Activated T-cell treated with anti-CD3 and anti-CD28 coated beads for 4 hours (primary cell): ENCODE measurements at places on chromosomes 2 and 18.

- DNase-seq, result no peak
Measured at GRCh38 chr18:39238981-39239660, 1673.5 kb upstream of the CELF4 start.

- no peak for DNase-seq
Measured at GRCh38 chr2:10375570-10376281, 72.4 kb downstream of the ODC1 start.

DNA sequence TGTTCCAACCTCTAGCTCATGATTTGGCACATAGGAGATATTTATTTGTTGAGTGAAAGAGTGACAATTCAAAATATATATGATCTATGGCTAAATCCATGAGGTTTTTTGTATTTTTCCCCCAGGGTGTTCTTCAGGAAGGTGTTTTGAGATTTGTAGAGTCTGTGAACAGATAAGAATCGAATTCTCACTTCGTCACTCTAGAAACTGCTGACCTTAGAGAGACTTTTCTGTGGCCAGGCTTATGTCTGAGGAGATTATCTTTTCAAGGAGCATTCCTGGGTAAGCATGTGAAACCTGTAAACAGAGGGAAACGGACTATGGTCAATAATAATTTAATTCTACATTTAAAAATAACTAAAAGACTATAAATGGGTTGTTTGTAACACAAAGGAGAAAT, 849 bp upstream of the ITGB6 start:
- no peak for DNase-seq

GRCh38 chr2:55862246-55862645, 61.3 kb downstream of the EFEMP1 start:
- DNase-seq, result no peak

GRCh38 chr2:130814931-130815680, 21.6 kb upstream of the ARHGEF4 start:
- no peak for DNase-seq

GRCh38 chr2:74863802-74864248, 29.9 kb downstream of the HK2 start:
- DNase-seq, result no peak

GRCh38 chr2:43218155-43218701, 8.2 kb downstream of the ZFP36L2 start:
- no peak for DNase-seq

- DNase-seq, result no peak
Measured at GRCh38 chr2:30899516-30900054, 92.3 kb upstream of the CAPN13 start.

- DNase-seq, result no peak
Measured at GRCh38 chr18:23448291-23448690, 4.8 kb upstream of the RIOK3 start.

- no peak for DNase-seq
Measured at GRCh38 chr2:9744256-9745004, 98.8 kb upstream of the TAF1B start.

DNA sequence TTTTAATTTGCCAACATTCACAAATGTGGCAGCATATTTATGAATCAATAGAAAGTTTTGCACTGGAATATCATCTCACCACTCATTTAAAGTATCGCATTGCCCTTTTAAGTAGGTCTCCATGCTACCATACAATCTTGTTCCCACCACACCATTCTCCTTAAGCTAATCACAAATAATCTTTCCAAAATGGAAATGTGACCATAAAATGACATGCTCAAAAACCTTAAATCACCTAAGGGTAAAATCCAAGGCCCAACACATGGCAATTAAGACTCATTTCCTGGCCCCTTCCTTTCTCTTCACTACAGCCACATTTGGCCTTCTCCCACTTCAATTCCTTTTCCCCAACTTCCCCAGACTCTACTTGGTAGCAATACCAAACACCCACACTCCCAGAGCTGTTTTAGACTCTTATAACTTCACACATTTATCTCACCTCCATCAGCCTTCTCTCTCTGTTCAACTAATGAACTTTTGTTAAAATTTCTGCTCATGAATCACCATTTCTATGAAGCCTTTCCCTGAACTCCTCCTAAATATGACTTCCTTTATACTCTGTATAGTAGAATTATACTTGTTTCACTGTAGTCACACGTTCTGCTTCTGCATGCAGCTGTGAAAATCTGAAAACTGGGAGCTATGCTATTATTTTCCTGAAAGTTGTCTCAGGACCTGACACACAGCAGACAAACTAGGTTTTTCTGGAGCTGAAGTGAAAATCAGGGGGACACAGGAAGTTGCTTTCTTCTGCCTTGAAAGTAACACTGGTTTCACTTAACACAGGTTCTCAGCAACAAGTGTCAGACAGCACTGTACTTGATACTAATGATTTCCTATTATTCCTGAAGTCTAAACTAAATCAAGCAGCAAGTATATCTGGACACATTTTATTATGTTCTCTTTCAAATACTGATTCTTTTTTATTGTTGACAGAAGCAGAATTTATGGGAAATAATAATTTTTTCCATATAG, 303.9 kb downstream of the ZEB2 start:
- DNase-seq, result no peak

GRCh38 chr2:173415431-173416381, 61.0 kb downstream of the CDCA7 start:
- no peak for DNase-seq

DNA sequence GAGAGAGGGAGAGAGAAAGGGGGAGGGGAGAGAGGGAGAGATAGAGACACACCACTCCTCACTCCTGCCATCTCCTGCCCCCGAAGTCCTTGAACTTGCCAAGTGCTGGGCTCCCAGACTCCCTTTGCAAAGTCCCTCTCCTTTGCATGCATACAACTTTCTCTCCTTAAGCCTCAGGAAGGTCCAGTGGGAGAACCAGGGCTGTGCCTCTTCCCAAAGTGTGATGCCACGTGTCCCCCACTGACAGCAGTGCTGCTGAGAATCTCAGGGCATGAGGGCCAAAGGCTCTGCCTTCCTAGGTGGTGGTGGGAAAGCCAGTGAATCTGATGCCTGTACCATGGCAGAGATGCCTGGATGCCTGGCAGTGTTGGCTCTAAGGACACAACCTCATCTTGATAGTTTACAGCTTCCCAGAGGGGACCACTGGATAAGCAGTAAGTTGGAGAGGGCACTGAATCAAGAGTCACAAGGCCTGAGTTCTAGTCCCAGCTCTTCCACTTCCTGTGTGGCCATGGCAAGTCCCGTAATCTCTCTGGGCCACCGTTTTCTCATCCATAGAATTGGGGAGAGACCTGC, 103.4 kb downstream of the CLIP4 start:
- DNase-seq, result no peak

DNA sequence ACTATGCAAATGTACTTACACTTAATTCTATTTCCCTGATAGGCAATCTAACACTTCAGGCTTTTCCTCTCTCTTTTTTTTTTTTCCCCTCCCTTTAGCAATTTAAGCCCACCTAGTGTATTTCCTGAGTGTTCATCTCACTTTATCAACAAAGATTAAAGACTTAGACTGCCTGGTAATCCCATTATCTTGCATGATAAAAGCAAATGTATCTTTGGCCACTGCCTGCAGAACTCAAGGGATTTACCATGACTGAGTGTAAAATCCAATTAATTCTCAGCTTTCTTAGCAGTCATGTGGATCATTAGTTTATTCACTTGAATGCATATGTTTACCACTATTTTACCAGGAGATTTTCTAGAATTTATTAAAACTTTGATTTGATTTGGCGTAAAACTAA, 1102.2 kb upstream of the GYPC start:
- DNase-seq, result no peak

DNA sequence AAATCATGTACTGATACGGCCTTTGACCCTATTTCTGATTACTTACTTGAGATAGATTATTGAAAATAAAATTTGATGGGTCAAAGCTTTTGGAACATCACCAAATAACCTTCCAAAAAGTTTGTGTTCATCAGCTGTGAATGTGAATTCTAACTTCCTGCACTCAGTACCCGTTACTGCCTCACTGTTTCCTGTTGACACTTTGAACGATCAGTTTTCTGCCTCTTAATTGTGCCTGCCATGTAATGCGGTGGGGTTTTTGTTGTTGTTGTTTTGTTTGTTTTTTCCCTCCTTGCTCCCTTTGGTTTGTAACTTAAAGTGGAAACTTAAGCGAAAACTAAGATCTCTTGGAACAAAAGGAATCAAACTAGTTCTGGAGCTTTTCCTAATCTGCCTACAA, 18.9 kb downstream of the ATG16L1 start:
- DNase-seq, result no peak

DNA sequence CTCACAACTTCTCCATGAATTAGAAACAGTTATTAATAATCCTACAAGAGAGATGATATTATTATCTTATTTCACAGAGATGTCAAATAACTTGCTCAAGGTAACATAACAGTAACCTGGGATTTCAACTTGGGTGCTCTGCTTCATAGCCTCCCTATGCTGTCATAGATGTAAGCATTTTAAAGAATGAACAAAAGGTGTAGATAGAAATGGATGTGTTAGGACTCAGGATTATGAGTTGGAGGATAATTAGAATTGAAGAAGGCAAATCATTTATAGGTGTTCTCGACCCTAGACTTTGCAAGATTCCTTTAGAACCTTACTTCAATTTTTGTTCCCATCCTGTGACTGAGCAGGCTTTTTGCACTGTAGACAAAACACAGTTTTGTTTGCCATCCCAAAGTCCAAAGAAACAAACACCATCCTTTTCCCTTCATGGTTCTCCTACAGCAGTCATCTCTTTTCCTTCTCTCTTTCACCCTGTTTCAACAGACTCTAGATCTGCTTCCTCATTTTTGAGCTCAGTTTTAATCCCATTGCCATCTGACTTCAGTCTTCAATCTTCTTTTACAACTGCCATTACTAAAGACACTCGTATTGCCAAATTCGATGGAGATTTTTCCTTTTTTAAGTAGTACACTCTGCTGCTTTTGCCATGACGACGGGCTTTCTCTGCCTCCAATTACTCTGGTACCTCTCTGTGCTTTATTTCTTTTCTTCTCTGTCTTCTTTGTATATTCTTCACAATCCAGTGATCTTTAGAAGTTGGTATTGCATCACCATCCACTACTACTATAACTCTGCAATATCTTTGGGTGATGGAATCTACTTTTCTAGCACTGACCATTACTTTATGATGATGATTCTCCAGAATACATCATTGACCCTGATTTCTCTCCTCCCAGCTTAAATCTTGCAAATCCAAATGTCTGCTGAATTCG, 4.5 kb downstream of the HNMT start:
- DNase-seq, result no peak

DNA sequence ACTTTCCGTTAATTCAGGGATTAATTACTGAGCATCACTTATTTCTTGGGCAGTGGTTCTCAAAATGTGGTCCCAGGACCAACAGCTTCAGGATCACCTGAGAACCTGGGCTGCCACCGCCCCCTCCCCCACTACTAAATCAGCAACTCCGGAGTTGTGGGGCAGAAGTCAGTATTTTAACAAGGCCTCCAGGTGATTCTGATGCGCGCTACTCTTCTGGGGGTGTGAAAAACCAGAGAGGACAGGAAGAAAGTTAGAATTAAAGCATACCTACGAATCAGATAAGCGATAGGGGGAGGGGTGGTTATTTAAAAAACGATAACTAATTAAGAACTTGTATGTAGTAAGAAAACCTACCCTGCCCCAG, 319 bp downstream of the ZSCAN30 start:
- DNase-seq, result no peak

DNA sequence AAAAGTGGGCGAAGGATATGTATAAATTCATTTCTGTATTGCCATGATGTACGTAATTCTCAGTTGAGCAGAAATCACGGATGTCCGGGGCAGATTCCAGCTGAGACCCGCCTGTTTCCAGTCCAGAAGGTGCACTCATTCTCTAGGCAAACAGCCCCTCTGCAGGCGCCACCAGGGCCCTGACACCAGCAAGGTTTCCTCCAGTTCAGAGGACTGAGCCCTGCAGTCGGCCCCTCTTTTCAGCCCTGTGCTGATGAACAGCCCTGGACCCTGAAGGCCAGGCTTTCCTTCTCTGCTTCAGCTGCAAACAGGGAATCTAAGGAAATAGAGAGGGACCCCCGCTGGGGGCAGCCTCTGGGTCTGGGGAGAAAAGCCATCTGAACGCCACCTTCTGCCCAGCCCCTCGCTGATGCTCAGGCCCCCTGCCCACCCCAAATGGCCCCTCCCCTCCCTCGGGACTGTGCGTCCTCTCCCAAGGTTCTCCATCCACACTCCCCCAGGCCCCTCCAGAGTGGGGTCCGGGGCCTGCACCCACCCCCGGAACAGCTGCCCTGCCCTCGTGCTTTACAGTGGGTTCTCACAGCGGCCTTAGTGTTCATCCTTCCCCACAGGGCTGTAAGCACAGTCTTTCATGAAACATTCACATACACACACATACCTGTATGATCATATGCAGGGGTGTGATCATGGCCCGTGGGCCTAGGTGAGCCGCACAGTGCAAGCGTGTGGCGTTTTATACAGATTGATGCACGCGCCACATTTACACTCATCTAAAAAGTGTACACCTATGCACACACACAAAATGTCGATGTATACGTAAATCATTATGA, 12.1 kb downstream of the COPS9 start:
- DNase-seq, result no peak

GRCh38 chr2:221195829-221196228, 376.3 kb downstream of the EPHA4 start:
- DNase-seq, result no peak

- DNase-seq, result no peak
Measured at GRCh38 chr2:208373460-208374089, 33.0 kb upstream of the PTH2R start.

DNA sequence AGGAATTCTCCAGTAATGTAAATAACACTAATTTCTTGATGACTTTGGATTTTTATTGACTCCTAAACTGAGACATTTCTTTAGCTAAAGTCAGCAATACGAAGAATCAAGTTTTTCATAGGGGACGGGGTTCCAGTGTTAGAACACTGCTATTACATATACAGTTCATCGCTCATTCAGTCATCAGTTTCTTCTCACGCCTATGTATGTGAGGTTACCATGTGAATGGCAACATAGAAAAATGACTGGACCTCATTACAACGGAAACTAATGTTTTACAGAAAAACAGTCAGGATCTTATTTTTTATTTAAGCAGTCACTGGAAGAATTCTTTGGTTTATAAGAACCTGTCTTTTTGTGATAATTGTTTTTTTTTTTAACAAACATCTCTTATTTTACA, 56.4 kb downstream of the THADA start:
- DNase-seq, result no peak

GRCh38 chr2:182715121-182715891, 751 bp upstream of the DNAJC10 start:
- no peak for DNase-seq

DNA sequence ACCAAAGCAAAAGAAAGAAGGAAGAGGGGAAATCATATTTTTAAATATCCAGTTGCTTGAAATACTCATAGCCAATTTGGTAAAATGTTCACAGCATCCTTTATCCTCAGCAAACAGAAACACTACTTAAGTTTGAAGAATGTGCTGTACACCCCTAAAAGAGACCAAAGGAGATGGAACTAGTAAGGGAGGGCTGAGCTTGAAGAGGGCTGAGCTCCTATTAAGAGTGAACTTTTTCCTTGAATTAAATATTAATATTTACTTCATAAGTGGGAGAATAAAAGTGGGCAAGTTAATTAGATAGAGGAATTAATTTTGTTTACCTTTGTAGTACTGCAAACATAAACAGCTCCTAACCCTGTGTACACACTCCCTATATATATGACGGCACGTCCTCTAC, 7.0 kb downstream of the EVX2 start:
- no peak for DNase-seq
